ENCODE measurements at places on chromosomes 3 and 15.
A peak's percentile ranks its signal among the peaks of the same experiment; 100 is the strongest.

GRCh38 chr3:113183748-113184661 is 27.4 kb upstream of the BOC start:
- no peak for DNase-seq

GRCh38 chr3:133675631-133676335 is 14.0 kb upstream of the TOPBP1 start:
- DNase-seq, result no peak

- DNase-seq, result no peak
Measured at GRCh38 chr3:46874430-46874829, 3.1 kb upstream of the PTH1R start.

- DNase-seq, result no peak
Measured at GRCh38 chr3:6089780-6090179, 771.1 kb upstream of the GRM7 start.

- DNase-seq, result peak; percentile 32
Measured at GRCh38 chr3:188037965-188038581, 115.9 kb upstream of the LPP start.

DNA sequence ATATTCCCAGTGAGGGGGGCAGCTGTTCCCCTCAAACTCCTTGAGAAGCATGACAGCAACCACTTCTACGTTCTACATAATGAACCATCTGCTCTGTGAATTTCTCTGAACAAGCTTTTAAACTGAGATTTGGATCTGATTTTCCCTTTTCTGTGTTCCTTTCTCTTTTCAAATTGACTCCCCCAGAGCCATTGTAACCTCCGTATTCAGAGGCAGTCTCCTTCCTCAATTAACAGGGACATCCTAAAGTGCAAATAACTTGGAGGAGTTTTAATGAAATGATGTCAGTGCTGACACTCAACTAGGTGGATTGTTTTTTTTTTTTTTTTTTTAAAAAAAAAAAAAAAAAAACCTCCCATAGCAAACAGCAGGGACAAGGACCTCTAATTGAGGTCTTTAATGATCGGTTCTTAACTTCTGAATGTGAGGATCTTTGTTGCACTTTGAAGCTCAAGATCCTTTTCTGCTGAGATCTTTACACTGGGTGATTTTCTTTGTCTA is 48.8 kb downstream of the ADAMTS9 start:
- DNase-seq, result no peak

DNA sequence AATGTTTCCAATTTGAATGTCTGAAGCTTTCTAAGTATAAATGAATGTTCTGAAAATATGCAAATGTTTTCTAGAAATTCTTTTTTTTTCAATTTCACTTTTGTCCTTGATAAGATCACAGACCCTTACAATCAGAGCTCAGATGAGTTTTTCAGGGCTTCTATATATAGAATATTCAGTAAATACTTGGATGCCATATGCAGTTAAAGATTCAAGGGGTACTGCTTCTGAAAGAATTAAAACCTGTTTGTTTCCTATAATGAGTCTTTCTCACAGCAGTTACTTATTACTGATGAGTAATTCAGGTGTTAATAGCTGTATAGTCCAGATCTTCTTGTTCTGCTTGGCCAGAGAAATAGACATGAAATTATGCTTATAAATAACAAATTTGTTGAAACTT is 812.6 kb downstream of the ZPLD1 start:
- DNase-seq, result no peak

- no peak for DNase-seq
Measured at GRCh38 chr3:67001086-67001861, 3.2 kb downstream of the KBTBD8 start.

DNA sequence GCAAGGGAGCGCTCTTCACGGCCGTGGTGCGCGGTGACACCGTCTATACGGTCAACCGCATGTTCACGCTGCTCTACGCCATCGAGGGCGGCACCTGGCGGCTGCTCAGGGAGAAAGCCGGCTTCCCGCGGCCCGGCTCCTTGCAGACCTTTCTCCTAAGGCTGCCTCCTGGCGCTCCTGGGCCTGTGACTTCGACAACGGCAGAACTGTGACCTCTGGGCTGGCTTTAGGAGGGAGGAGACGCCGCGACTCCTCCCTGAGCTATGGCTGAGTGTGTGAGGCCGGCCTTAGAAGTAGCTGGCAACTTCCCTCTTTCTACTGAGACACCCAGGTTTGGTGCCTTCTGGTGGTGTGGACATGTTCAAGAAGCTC is 1.4 kb downstream of the KBTBD13 start:
- peak; percentile 87 for DNase-seq

DNA sequence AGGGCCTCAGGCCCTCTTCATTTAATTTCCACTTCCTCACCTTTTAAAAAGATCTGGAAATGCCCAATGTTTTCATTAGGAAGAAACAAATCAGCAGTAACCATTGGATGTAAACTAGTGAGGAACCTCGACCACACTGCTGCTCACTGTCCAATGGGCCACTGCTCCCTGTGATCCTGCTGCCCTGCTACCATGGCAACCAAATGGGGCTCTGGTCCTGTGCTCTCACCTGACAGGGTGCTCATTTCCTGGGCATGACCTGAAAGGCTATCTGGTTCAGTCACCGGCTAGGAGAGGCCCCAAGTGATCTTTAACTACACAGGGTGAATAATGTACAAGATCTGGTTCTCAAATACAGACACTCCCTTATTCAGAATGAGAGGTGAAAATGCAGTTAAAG is 54.6 kb downstream of the ARHGEF3 start:
- DNase-seq, result no peak

DNA sequence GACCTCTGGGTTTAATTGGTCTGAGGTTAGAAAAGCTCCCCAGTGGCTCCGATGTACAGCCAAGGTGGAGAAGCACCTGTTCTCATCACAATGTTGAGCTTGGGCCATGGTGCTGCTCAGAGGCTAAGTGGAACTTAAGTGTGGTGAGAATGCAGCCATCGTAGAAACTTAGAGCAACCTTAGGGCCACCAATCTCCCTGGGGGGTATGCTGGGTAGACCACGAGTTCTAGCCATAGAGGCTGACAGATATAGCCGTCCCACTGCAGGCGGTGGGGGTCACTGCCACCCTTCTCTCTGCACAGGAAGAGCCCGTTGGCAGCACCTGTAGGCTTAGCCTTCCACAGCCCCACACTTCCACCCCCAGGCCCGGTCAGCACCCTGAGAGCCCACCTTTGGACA is 38.0 kb downstream of the MGLL start:
- DNase-seq, result no peak

GRCh38 chr3:54574906-54575617 is 352.8 kb downstream of the LRTM1 start:
- DNase-seq, result no peak

DNA sequence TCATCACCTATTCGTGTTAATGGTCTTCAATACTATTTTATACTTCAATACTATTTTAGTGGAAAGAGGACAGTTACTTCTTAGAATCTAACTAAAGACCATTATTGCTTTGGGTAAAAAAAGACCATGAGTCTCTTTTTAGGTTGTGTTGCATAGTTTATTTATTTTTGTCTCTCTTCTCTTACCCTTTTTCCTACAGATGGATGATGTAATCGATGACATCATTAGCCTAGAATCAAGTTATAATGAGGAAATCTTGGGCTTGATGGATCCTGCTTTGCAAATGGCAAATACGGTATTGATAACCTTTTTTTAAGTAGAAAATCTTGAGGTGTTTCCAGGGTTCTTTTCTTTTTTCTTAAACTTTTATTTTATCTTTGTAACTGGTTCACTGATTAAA is 58.5 kb upstream of the SAMMSON start:
- no peak for DNase-seq

DNA sequence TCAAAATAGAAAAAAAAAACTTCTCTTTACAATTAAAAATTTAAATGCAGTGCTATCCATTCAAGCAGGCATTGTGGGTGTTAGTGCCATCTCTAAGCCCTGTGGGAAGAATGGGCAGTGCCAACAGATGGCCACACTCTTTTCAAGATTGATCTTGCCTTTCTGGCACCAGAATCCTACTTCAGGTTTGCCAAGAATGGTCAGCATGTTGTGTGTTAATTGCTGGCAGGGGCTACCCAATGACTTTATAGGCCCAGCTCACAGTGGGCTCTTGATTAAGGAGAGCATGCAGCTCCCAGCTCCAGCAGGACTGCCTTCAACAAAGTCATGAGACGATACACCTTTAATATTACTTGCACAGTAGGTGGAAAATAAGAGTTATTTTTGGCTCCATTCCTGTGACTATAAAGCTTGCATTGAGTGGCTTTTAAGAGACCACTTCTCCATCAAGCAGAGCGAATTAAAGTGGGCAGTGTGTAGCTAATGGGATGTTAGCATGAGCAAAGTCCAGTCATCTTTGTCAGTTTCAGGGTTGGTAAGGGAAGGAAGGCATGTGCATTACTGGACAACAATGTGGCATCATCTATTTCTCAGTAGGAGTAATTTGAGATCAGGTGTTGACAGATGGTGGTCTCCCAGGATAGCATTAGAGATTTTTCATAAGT is 476.8 kb downstream of the C3orf38 start:
- no peak for DNase-seq

DNA sequence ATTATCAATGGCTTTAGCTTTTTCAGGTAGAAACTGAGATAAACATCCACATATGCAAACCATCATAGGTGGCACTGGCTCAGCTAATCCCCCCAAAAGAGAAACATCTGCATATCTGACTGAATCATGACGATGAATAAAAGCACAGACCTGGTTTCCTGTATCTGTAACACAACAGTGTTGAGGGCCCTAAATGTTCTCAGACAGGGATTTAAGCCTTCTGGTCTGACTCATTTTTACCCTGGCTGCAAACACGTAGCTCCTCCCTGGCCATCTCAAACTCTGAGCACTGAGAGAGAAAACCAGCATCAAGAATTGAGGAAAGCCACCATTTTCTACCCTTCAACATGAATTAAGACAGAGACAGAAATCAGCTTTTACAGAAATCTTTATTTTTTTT is 35.2 kb downstream of the GLB1 start:
- DNase-seq, result no peak

DNA sequence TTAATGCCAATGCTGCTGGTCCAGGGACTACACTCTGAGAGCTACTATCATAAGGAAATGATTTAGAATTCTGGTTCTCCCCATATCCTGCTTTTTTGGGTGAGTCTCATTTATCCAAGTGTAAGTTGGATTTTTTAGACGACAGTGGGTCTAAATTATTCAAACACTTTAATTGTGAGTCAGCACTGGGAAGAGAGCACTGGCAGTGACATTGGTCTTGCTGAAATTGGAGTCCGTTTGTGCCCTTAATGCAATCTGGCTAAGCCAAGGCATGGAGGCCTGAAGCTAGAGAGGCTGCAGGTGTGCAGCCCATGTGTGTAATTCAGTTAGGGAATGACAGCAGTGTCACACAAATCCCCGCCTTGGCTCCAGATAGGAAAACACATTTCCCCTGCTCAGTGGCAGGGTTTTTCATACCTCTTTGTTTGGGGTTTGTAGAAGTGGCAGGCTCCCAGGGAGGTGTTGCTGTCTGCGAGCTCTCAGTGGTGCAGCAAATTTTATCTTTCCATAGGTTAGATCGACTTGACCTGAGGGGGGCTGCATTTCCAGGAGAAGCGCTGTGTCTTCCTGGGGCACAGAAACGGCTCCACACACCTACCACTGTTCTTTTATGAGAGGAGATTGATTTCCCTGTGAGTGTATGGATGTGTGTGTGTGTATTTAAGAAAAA is 197.7 kb downstream of the CD47 start:
- DNase-seq, result no peak

GRCh38 chr15:40554161-40554525 is 10.7 kb downstream of the CCDC32 start:
- DNase-seq, result no peak

- DNase-seq, result no peak
Measured at GRCh38 chr3:188788621-188789081, 383.1 kb upstream of the TPRG1 start.

DNA sequence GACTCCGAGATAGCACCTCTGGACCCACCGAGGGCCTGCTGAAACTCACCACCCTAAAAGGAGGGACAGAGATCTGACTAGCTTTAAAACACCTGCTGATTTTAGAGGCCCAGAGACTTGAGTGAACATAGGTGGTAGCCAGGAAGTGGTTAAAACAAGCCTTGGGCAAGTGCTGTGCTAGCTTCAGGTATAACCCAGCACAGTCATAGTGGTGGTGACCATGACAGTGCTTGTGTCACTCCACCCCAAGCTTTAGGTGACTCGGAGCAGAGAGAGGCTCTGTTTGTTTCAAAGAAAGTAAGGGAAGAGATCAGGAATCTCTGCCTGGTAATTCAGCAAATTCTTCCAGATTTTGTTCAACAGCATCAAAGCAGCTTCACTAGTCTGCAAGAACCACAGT is 641.1 kb upstream of the BCHE start:
- no peak for DNase-seq

- no peak for DNase-seq
Measured at GRCh38 chr15:70289191-70289955, 191.7 kb upstream of the TLE3 start.

DNA sequence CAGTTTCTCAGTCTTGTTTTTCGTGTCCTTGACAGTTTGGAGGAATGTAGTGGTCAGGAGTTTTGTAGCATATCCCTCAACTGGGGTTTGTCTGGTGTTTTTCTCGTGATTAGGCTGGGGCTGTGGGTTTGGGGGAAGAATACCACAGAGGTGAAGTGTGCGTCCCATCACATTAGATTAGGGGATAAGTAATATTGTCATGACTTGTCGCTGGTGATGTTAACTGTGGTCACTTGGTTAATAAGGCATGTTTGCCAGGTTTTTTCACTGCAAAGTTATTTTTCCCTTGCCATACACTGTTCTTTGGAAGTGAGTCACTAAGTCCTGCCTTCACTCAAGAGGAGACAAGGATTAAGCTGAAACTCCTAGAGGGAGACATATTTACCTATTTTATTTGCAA is 39.1 kb downstream of the PAK2 start:
- DNase-seq, result no peak

- no peak for DNase-seq
Measured at GRCh38 chr3:156349978-156350377, 204.9 kb downstream of the SSR3 start.

DNA sequence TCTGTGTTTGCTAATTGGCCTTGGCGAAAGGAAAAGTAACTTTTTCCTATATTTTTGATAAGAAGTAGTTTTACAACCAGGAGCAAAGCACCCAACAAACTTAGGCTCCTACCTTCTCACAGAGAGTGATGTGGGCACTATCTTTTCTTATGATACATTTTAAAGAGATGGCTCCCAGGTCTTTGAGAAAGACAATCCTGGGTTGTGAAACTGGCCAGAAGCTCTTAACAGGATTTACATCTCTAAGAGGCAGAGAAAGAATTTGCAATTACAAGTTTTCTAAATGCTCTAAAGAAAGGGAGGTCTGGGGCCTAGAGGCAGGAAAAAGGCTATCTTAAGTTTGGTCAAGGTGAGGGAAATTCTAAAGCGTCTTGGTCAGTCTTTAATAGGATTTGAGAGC is 609.7 kb downstream of the VGLL3 start:
- no peak for DNase-seq

GRCh38 chr3:53728606-53729005 is 117.6 kb downstream of the CHDH start:
- no peak for DNase-seq

- DNase-seq, result peak; percentile 60
Measured at GRCh38 chr15:89888214-89888804, 5.5 kb downstream of the AP3S2 start.

- DNase-seq, result no peak
Measured at GRCh38 chr15:27897481-27897880, 201.6 kb downstream of the OCA2 start.
